ENCODE measurements at places on chromosomes 7 and 10. TPM values are rescaled to one million over a fixed set of nuclear protein-coding genes. Genes with fewer than 3 reads are reported as not detected.

DNA sequence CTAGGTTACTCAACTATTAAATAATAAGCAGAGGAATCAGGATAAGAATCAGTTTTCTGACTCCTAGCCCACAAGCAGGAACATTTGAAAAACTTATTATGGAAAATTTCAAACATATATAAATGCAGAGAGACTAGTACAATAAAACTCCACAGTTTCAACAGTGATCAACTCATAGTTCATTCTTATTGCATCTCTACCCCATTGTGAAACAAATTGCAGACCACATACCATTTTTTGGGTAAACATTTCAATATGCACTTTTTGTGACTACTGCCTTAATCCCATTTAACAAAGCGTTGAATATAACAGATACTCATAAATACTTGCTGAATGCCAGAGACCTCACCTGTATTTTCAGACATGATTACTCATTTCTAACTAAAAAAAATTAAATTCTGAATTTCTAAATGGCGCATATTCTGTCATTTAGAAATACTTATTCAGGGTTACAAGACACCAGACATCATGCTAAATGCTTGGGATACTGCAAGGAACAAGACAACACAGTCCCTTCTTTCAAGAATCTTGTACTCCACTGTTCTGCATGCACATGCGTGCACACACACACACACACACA lies 11.4 kb downstream of the CDK6 start:
- DNase-seq = no peak

DNA sequence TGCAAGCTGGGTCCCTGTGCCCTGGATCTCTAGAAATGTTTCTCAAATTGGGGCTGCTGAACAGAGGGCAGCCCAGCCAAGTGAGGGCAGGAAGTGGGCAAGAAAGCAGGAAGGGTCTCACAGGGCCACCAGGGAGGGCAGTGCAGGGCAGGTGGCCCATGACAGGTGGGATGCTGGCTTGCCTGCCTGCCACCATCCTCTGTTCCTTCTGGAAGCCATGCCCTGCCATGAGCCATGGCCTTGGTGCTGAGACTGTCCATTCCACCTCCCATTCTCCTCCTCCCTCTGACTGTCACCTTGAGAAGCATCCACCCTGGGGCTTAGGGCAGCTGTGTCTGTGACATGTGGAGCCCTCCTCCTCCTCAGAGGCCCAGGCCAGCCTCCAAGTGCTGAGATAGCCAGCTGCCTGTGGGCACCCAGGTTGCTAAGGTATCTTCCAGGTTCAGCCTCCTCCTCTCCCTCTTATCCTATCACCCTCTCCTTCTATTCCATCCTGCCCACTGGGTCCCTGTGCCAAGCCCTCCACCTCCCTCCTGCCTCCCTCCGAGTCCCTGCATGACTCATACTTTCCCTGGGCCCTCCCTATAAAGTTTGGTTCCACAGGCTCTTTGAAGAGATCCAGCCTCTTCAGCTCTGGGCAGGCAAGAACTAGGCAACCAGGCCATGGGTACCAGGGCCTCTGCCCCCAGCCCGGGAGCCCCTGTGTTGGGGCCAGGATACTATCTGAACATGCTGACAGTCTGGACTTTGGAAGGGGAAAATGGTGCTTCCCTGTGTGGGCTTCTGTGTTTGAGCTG lies 1.3 kb downstream of the VSIR start:
- no peak for DNase-seq

GRCh38 chr7:129798616-129799349 lies 154.0 kb downstream of the UBE2H start:
- no peak for DNase-seq

- no peak for DNase-seq
These were observed 308.4 kb downstream of the RPS24 start for GRCh38 chr10:78341953-78342614.

DNA sequence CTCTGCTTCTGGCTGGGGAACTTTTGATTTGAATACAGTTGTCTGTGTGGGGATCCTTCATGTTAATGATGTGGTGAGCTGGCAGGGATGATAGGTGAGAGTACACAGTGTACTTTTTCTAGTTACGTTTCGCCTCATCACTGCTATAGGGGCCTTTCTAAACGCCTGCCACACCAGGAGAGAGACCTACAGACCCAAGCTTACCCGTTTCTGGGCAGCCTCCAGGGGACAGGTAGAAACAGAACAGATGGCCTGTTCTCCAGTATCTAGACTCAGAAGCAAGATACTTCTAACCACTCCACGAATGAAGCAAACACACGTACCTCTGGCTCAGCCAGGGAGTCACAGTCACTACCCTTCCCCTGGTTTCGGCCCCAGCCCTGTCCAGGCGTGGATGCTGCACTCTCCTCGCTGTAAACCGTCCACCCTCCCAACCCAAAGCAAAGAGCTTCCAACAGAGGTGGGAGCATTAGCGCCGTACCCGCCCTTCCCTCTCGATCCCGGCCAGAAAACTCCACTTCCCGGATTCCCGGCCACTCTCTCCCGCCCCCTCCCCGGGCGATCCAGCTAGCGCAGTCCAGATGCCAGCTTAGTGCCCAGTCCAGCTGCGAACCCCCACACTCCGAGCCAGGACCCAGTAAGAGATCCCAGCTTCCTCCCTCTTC lies 1.2 kb downstream of the CCDC6 start:
- DNase-seq = no peak

DNA sequence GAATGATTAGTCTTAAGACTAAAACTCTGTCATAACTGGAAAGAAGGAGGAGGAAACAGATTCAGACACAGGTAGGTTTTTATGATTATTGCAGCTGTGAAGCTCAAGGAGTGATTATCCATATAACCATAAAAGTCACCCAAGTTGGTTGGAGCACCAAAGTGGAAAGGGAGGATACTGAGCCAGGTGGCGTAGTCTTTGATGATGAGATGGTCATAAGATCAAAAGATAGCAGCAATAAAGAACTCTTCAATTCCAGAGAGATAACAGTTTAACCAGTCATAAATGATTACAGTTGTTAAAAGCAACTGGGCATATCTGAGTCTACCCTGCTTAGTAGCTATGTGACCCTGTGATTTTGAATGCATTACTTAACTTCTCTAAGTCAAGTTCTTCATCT lies 8.4 kb downstream of the ABCB1 start:
- DNase-seq = no peak

- no peak for DNase-seq
These were observed 11.4 kb upstream of the ZKSCAN1 start for GRCh38 chr7:100003711-100004661.

DNA sequence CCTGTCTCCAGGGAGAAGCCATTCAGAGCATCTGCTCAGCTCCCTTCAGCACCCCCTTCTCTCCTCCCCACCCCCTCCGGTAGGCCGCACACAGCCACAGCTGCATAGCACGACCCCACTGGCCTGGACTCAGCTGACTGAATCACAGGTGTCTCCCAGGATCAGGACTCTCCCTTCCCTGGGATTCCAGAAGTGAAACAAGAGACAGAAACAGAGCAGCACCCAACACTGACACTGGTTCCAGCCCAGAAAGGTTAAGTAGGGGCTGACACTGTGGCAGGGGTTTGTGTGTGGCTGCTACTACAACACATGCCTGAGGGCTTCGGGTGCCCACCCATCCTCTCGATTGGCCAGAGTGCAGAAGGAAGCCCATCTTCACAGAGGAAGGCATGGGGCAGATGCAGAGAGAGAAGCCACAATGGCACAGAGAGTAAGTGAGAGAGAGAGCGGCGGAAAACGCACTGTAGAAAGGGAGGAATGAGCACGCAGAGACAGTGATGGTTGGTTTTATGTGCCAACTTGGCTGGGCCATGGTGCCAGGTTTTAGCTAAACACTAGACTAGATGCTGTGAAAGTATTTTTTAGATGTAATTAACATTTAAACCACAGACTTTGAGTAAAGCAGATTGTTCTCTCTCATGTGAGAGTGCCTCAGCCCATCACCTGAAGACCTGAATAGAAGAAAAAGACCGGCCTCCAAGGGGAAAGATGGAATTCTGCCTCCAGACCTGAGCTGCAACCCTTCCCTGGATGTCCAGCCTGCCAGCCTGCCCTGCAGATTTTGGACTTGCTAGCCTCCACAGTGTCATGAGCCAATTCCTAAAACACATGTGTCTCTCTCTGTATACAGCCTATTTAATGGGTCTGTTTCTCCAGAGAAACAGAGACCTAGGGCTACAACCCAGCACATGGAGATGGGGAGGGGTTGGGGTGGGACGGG lies 107.5 kb downstream of the GRB10 start:
- no peak for DNase-seq

- no peak for DNase-seq
These were observed 528.9 kb downstream of the MAGI2 start for GRCh38 chr7:78924581-78924980.

DNA sequence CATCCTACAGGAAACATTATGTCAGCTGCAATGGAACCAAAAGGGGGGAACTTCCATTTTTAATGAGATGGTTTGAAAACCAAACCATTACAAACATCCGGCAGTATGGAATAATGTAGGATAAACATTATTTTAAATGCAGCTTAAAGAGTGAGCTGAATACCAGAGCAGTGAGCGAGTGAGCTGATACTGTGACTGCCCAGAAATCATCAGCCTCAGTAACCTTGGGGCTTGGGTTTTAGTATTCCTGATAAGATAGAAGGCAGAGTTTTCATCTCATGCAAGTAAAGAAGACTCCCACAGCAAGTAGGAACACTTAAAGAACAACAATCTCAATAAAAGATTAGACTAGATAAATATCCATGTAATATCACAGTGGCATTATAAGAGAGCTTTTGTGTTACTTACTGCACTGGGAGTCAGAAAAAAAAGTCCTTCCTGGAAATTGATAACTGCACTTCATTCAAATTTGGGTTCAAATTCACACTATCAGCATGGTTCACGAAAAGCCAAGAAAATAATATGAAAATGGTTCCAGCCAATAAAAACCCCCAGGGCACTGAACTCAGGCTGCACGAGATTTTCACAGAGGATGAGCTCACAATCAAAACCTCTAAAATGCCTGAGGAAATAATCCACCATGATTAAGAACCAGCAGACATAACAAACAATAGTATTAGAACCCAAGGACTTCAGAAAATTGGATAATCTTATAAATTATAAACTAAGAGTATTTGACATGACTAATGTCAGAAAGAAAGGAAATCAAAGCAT lies 115.7 kb downstream of the MTPAP start:
- no peak for DNase-seq

- DNase-seq = no peak
These were observed 30.3 kb downstream of the GBX1 start for GRCh38 chr7:151137076-151137675.

GRCh38 chr7:79272066-79272669 lies 181.3 kb downstream of the MAGI2 start:
- DNase-seq = no peak

DNA sequence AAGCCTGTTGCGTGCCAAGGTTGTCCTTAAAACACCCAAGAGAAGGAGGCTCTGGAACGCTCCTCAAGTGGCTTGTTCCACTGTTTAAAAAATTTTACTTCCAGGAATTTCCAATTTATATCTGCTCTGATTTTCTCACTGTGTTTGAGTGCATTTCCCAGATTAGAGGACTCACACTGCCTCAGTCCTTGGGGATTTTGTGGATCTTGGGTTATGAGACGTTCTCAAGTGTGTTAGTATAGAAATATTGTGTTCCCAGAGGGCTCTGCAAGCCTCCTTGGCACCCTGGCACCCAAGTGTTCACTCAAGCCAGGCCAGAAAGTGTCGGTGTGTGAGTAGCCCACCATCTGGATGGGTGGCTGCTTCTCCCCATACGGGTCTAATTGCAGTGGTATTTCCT lies 192.2 kb downstream of the SNX10 start:
- no peak for DNase-seq

DNA sequence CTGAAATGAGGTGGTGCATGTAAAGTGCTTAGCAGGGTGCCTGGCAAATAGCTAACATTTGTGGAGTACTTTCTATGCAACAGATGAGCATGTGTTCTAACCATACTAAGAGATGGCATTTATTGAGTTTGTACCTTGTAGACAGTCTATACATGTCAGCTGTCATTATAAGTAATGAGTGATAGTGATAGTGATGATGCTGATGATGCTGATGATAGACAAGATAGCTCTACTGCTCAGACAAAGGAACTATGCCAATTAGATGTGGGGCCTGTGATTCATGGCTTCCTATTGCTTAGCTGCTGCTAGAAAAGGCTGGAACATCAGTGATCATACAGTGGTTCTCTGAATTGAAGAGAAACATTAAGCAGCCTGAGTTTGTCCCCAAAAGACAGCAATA lies 585.8 kb downstream of the KCNMA1 start:
- no peak for DNase-seq

DNA sequence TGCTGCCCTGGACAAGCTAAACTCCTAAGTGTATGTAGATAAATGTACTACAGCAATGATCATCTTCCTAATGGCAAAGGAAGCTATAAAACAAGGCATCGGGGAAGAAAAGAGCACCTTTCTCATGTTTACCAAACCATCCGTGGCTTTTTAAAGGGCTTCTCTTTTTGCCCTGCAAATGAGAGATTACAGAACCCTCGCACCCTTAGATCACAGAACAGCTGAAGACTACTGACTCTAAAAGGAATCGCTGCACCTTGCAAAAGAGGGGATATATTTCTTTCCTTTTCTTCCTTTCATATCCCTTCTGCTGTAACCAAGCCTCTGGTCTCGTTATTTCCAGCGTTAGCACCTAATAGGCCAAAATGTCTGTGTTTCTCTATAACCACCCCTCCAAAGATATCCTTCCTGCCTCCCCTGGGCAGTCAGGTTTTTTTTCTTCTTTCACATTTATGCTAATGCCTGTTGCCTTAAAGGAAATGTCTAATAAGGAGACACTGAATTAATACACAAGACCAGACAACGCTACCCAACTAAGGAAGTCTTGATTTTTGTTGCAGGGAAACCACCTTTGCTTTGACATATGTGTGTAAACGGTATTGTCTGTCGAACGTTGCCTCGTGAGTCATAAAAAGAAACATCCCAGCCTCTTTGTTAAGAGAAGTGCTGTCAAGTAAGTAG lies 10.5 kb downstream of the ST8SIA6 start:
- DNase-seq = no peak

DNA sequence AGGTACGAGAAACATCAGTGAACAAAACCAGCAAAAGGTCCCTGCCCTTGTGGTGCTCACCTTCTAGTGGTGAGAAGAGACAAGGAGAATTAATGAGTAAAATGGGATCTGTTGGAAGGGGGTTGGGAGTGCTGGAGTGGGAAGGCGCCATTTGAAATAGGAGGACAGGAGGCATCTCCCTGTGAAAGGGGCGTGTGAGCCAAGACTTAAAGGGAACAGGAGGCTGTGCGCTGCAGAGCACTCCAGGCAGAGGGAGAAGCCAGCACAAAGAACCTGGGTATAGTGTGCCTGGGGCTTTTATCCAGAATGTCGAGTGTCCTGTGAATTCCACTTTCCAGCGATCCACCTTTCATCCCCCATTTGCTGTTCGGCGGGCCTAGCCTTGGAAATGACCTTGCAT lies 497.9 kb upstream of the GALNT17 start:
- DNase-seq = no peak

DNA sequence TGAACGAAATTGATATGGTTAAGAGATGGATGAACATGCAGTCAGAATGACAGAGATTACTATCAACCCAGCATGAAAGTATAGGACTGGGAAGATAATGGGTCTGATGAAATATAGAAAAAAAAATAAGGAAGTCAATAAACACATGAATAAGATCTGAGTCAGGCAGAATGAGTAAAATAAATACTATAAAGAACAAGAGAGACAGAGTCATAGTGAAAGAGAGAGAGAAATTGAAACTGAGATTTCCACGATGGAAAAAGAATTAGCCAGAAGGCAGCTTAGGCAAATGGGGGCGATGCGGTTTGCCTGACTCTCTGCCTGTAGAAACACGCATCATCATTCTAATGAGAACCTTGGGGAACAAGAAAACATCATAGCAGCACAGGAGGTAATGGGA lies 26.6 kb downstream of the SEMA3D start:
- DNase-seq = no peak

Gene ADD3
- 32.4 TPM for total RNA-seq

Gene OGA
- 117 TPM for total RNA-seq

Gene CDH23
- 2.7 TPM for total RNA-seq

Gene ZPBP
- not detected for total RNA-seq

Gene CYP2C19
- total RNA-seq = 0.15 TPM

Data from Panc1 (cell line).